ENCODE measurements at places on chromosomes 16 and 17.

- DNase-seq, result no peak
These were observed 44.7 kb downstream of the SREBF1 start for GRCh38 chr17:17792037-17792550.

GRCh38 chr16:82748026-82748425, 121.3 kb downstream of the CDH13 start:
- DNase-seq, result no peak

DNA sequence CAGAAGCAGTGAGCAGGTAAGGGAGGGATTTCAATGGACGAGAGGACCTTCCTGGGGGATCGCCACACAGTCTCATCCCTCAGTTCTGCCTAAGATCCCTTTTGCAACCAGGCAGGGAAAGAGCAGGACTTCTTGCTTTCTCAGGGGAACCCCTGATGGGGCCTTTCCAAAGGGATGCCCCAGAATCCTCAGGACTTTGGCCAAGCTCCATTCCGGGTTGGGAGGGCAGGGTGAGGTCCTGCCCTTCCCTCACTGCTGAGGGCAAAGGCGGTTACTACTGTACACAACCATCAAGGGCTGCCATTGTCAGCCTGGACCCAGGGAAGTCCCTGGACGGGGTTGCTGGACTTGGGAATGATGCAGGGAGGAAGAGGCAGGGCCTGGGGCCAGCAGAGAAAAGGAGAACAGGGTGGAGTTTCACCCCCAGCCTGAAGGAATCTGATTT, 9.7 kb downstream of the PRR29 start:
- DNase-seq, result peak; percentile 76

DNA sequence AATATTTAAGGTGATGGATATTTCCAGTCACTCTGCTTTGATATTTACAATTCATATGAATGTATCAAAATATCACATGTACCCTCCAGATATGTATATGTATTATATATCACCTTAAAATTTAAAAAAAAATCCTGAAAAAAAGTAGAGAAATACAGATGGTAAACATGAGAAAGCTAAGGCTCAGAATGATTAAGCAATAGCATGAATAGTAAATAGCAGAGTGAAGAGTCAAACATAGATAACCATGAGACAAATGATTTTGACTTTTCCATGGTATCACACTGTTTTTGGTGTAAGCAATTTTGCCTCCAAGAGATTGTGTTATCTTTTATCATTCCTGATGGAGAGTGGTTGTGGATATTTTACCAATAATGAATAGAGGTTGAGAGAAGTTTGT, 868.8 kb downstream of the CDH11 start:
- no peak for DNase-seq

DNA sequence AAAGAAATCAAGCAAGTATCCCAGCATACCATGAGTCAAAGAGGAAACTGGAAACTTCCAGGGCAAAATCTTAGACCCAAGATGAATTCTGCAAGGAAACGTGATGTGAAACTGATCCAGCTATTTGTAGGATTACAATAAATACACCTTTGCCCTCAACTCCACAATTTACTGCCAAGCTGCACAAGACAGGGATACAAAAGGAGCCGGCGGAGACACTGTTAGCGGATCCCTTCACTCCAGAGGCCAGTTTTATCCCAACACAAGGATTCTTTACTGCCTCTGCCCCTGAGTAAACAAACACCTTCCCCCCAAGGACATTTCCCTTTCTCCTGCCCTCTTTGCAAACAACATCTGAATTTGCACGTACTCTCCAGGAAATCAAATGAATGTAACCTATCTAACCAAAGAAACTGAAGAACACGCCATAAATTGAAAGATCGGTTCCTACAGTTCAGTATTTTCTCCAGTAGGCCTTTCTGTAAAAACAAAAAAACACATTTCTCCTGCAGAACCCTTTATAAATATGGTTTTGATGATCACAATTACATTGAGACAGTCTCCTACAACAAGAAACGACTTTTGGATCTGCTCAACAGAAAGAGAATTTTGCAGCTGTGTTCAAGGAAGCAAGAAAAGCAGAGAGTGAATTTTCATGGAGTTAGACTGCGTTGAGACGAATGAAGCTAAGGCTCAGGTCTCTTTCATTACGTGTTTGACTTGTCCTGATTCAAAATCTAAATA, 1.4 kb upstream of the CBX2 start:
- no peak for DNase-seq

DNA sequence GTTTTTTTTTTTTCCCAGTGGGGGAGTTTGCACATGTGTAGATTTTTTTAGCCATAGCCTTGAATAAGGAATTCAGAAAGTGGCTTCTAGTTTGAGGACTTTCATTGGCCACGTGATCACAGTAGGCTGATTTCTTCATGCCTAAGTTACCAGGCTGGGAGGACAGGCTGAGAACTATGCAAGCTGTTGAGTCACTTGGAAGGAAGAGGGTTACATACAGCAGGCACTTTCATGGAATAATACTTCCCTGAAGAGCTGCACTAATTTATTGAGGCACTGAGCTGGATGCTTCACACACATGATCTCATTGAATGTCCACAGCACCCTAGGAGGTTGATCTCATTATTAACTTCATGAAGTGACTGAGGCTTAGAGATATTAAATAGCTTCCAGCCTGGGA, 22.8 kb downstream of the PRKCB start:
- no peak for DNase-seq
